ENCODE measurements at places on chromosomes 3 and 15.

- DNase-seq, result no peak
Measured at GRCh38 chr15:67741308-67741707, 84.0 kb upstream of the SKOR1 start.

- DNase-seq, result no peak
Measured at GRCh38 chr3:12394569-12395271, 89.6 kb upstream of the TSEN2 start.

DNA sequence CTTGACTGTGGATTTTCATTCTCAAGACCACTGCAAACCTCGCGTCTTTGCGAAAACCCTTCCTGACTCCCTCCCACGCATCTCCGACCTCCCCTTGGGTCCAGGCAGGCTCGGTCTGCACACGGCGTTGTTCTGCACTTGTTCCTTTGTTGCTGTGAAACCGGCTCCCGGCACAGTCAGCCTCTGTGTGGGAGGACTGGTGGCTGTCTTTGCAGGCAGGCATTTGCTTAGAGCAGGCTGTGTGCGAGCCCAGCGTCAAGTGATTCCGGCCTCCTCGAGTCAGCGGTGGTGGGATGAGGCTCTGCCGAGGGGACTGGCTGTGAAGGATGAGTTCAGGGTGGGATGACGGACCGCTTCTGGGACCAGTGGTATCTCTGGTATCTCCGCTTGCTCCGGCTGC lies 102.6 kb upstream of the ROPN1 start:
- no peak for DNase-seq

GRCh38 chr3:135007607-135008006 lies 212.5 kb downstream of the EPHB1 start:
- DNase-seq, result no peak

DNA sequence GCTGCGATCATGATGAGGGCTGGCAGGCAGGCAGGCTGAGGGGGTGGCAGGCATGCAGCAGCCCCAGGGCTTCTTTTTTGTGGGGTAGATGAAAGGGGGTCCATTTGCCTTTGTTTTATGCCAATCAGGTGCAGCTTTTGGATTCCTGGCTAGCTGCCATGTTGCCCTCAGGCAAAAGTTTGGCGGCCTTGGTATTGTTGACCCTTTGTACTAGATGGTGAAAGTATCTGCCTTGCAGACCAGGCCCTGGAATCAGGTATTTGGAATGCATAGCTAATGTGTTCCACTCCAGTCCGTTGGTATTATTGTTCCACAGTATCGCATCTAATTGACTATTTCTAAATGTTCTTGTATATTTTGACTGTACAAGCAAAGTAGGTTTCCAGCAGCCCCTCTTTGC lies 35.0 kb downstream of the EEFSEC start:
- DNase-seq, result no peak

DNA sequence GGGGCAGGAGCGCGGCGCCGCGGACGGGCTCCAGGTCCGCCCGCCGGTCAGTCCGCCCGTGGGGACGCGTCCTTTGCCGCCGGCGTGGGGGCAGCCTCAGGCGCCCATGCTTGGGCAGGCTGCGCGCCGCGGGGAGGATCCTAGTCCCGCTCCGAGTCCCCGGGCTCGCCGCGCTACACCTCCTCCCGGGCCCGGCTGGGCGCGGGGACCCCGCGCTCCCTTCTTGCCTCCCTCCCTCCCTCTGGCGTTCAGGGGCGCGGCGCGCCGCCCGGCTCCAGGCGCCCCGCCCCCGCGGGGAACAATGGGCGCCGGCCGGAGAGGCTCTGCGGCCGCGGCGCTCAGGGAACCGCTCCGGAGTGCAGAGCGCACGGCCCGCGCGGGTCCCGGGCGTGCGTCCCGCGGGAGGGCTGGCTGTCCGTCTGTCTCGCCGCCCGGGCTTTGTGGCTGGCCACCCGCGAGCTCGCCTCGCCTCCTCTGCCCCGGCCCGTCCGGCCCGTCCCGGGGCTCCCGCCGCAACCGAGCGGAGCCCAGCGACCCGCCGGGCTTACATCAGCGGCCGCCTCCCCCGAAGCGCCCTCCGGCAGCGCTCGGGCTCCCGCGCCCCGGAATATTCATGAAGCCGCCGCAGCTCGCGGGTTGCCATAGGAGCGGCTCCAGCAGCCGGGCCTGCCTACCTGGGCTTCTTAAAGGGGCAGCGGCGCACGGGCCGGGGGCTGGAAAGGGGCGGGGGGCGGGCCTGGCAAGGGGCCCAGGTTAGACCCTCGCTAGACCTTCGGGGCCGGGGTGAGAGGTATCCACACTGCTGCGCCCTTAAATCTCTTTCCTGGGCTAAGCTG lies at the start of gene HCN4:
TSS of gene HCN4 (minus strand) at position 658 of the 836 bp plus-strand sequence. CDS start 688 bp downstream, outside the sequence.
- DNase-seq, result no peak

DNA sequence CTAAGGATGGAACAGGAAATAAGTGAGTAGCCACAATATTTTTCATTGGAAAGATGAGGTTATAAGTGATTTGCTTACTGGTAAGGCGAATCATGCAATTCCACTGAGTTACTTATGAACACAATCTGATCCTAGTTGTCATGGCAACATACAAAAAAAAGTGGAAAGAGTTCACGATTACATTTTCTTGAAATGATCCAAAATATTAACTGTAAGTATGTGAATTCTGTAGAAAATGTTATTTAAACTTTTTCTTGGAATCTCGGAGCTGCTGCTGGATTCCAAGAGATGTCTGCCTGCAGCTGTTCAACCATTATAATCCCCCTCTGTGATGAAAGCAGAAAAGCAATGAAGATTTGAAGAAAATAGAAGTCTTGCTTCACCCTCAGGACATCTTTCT lies 120.5 kb downstream of the KBTBD8 start:
- no peak for DNase-seq

DNA sequence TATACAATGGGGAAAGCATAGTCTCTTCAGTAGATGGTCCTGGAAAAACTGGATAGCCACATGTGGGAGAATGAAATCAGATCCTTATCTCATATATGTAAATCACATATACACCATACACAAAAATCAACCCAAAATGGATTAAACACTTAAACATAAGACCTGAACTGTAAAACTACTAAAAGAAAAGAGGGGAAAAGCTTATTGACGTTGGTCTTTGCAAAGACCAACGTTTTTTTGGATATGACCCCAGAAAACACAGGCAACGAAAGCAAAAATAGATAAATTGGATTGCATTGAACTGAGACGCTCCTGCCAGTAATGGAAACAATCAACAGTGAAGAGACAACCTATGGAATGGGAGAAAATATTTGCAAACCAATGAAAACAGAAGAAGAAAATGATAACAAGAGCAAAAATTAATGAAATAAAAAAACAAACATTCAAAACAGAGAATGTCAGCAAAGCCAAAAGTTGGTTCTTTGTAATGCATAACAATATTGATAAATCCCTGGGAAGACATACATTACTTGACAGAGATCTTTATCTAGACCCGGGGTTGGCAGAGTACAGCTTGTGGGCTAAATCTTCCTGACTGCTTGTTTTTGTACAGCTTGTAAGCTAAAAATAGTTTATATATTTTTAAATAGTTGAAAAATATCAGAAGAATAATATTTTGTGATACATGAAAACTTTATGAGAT lies 86.9 kb downstream of the NEO1 start:
- no peak for DNase-seq

GRCh38 chr3:72312339-72312738 lies 527.4 kb upstream of the PROK2 start:
- no peak for DNase-seq

GRCh38 chr3:108334701-108335100 lies 38.4 kb downstream of the HHLA2 start:
- DNase-seq, result no peak

DNA sequence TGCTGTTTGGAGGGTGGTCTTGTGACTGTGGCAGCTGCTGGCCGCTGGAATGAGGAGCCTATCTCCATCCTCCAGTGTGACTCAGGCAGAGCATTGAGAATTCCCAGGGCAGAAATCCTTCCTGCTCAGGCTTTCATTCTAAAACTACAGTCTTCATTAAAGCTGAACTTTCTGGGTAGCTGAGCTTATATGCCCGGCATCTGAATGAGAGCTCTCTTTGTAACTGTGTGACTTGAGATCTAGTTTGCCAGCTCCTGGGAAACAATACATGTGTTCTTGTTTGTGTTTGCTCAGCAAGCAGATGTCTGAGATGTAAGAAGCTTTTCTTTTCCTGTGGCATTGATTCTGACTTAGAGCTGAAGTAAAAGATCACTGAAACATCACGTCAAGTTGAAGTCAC lies 22.4 kb downstream of the RLBP1 start:
- no peak for DNase-seq

DNA sequence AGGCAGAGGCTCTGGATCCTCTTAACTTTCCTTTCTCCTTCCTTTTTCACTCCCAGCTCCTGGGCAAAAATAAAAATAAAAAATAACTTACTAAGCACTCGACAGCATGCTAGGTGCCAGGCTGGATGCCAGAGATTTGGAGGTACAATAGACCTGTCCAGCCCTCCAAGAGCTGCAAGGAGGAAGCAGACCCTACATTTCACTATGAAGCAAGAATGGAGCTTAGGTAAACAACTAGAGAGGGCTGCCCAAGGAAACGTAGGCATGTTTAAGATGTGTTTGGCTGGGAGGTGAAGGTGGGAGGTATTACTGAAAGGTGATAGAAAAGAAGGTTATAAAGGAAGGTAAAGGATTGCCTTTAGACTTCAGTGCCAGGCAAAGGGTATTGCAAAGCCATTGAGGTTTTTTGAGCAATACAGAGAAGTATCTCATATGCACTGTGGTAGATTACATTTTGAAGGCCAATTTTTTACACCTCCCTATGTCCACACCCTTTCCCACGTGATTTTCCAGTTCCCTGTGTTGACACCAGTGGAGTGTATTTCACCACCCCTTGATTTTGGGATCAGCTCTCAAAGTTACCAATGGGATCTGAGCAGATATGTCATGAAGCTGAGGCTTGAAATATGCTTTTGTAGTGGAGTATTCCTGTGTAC lies 69.1 kb downstream of the DCLK3 start:
- no peak for DNase-seq

- DNase-seq, result no peak
Measured at GRCh38 chr15:41207687-41208448, 22.7 kb downstream of the EXD1 start.

- no peak for DNase-seq
Measured at GRCh38 chr15:69929905-69930630, 167.6 kb downstream of the TLE3 start.
